ENCODE measurements at places on chromosomes 13 and 19. TPM values are rescaled to one million over a fixed set of nuclear protein-coding genes. Genes with fewer than 3 reads are reported as not detected.

- DNase-seq, result no peak
- no peak overlapping the region for H3K4me3 ChIP-seq
- H3K27me3 ChIP-seq, result no peaks in the 10 kb centered on the region
- H3K4me1 ChIP-seq, result no peaks in the 10 kb centered on the region
These were observed 1274.6 kb downstream of the SLITRK5 start for GRCh38 chr13:88945793-88946192.

DNA sequence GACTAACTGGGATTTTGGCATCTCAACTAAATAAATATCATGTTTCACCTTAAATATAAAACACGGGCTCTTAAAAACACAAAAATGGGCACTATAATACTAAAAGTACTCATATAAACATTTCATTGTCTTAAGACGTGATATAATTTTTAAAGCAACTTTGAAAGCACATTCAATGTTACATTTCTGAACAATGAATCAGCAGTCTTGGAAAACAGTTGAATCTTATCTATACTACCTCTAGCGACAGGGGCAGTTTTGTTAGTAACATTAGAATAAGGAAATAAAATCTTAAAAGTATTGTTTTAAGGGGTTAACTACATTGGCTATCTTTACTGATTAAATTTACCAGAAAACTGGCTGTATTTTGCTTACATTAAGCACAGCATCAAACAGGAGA is 156.9 kb downstream of the UGGT2 start:
- H3K36me3 ChIP-seq, result peaks cover 6% of the 10 kb centered on the region
- H3K27ac ChIP-seq, result no peak overlapping the region
- DNase-seq, result no peak

DNA sequence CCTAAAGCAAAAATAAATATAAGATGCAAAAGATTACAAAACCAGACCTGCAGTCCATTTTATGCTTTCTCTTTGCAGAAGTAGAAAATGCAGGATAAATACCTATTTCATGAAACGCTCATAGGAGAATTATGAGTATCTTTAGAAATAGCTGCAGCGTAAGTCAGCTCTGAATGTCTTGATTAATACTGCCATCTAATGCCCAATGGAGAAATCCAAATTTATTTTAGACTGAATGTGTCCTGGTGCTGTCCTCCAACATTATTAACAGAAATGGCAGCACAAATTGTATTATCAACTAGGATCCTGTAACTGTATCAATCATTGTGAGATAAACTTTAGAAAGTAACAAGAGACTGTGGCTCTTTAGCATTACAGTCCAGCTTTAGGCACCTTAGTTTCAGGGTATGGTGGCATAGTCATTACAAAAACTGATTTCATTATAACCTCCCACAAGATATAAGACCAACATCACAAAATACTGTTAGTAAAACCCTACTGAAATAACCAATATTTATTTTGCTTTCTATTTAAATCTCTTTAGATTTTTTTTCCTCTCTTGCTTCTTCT is 162.1 kb upstream of the MIR17HG start:
- no peaks in the 10 kb centered on the region for H3K36me3 ChIP-seq
- no peak overlapping the region for H3K27ac ChIP-seq
- peak; percentile 72 for DNase-seq
- no peaks in the 10 kb centered on the region for H3K4me1 ChIP-seq

GRCh38 chr13:20160306-20161274 is at the start of gene GJA3:
TSS of gene GJA3 (minus strand) at chr13:20161052. CDS start at chr13:20143288, 17,764 bp downstream.
- H3K36me3 ChIP-seq, result no peaks in the 10 kb centered on the region
- peaks cover 64% of the 10 kb centered on the region for H3K27me3 ChIP-seq
- H3K4me1 ChIP-seq, result peaks cover 13% of the 10 kb centered on the region
- peak; percentile 41 for DNase-seq

GRCh38 chr13:99743094-99743493 is 228.5 kb downstream of the ZIC5 start:
- H3K27ac ChIP-seq, result no peak overlapping the region
- H3K4me3 ChIP-seq, result no peak overlapping the region
- no peaks in the 10 kb centered on the region for H3K4me1 ChIP-seq
- peaks cover 15% of the 10 kb centered on the region for H3K27me3 ChIP-seq

- H3K27ac ChIP-seq, result no peak overlapping the region
- no peaks in the 10 kb centered on the region for H3K36me3 ChIP-seq
- no peak overlapping the region for H3K4me3 ChIP-seq
- DNase-seq, result no peak
These were observed 294.5 kb upstream of the NBEA start for GRCh38 chr13:34647379-34648150.

- no peaks in the 10 kb centered on the region for H3K27me3 ChIP-seq
- peaks cover 7% of the 10 kb centered on the region for H3K4me1 ChIP-seq
- no peaks in the 10 kb centered on the region for H3K36me3 ChIP-seq
- no peak for DNase-seq
These were observed 9.5 kb upstream of the ZNF541 start for GRCh38 chr19:47582320-47582909.

- H3K4me3 ChIP-seq, result no peak overlapping the region
- no peaks in the 10 kb centered on the region for H3K36me3 ChIP-seq
- H3K4me1 ChIP-seq, result no peaks in the 10 kb centered on the region
- H3K27me3 ChIP-seq, result no peaks in the 10 kb centered on the region
- no peak overlapping the region for H3K27ac ChIP-seq
These were observed 1.2 kb downstream of the CD33 start for GRCh38 chr19:51226067-51226466.

GRCh38 chr13:98406427-98406826 is 170.5 kb downstream of the STK24 start:
- DNase-seq, result no peak
- H3K27me3 ChIP-seq, result no peaks in the 10 kb centered on the region
- peaks cover 5% of the 10 kb centered on the region for H3K36me3 ChIP-seq
- H3K27ac ChIP-seq, result no peak overlapping the region
- peaks cover 18% of the 10 kb centered on the region for H3K4me1 ChIP-seq

DNA sequence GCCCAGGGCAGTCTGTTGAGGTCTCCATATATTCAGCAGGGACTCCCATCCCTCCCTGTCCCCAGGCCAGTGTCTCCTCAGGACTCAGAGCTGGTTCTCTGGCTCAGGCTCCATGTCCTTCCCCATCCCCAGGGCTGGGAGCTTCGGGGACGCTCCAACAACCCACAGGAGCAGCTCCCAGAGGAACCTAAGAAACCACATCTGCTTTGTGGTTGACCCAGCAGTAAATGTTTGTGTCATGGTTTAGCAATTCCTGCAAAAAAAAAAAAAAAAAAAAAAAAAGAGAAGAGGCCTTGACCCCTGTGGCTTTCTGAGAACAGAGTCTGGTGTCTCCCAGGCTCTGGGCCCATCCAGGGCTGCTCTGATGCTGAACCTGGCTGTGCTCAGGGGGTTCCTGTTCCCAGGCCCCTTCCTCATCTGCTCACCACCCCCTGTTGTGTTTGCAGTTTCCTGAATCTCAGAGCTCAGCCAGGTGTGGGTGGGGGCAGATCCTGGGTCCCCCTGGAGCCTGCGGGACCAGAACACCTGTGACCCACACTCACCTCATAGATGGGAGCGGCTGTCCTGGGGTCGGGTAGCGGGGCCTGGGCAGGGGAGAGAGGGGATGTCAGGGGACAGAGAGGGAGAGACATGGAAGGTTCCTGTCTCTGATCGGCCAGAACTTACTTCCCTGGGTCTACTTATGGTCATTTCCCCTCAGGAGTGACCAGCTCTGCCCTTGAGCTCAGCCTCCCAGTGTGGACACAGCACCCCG is 25.2 kb upstream of the CEACAM1 start:
- no peak overlapping the region for H3K27ac ChIP-seq
- no peak overlapping the region for H3K4me3 ChIP-seq
- H3K4me1 ChIP-seq, result no peaks in the 10 kb centered on the region
- no peak for DNase-seq
- no peaks in the 10 kb centered on the region for H3K27me3 ChIP-seq

GRCh38 chr13:68551701-68552522 is 1321.8 kb upstream of the PCDH9 start:
- no peak overlapping the region for H3K27ac ChIP-seq
- no peak overlapping the region for H3K4me3 ChIP-seq
- no peaks in the 10 kb centered on the region for H3K27me3 ChIP-seq
- H3K36me3 ChIP-seq, result no peaks in the 10 kb centered on the region
- DNase-seq, result no peak

GRCh38 chr13:21823949-21824348 is 153.1 kb downstream of the FGF9 start:
- no peak overlapping the region for H3K27ac ChIP-seq
- H3K4me3 ChIP-seq, result no peak overlapping the region
- no peaks in the 10 kb centered on the region for H3K27me3 ChIP-seq
- no peaks in the 10 kb centered on the region for H3K36me3 ChIP-seq
- no peak for DNase-seq

- no peak for DNase-seq
- no peaks in the 10 kb centered on the region for H3K4me1 ChIP-seq
- H3K27me3 ChIP-seq, result no peaks in the 10 kb centered on the region
- no peak overlapping the region for H3K4me3 ChIP-seq
These were observed 1921.2 kb upstream of the PRR20A start for GRCh38 chr13:55219538-55219937.

DNA sequence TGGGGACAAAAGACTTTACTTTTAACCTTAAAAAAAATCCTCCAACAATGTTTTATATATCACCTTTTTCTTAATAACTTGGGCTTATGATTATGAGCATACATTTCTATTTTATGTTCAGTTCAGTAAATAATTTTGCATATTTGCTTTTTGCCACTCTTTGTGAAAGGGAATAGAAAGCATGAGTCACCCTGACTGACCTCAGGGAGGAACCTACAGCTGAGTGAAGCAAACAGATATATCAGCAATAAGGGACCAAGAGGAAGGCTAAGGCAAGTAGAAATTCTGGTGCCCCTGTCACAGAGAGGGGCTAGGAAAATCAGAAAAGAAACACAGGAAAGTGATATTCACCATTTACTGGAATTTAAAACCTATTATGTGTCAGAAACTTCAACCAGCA is 37.2 kb upstream of the SOHLH2 start:
- H3K4me1 ChIP-seq, result no peaks in the 10 kb centered on the region
- H3K4me3 ChIP-seq, result no peak overlapping the region
- H3K36me3 ChIP-seq, result no peaks in the 10 kb centered on the region
- no peak for DNase-seq

- H3K4me1 ChIP-seq, result no peaks in the 10 kb centered on the region
- no peak overlapping the region for H3K27ac ChIP-seq
- H3K27me3 ChIP-seq, result no peaks in the 10 kb centered on the region
- H3K36me3 ChIP-seq, result no peaks in the 10 kb centered on the region
These were observed 32.3 kb upstream of the FGF9 start for GRCh38 chr13:21638319-21639282.

- DNase-seq, result peak; percentile 46
- H3K36me3 ChIP-seq, result peaks cover 10% of the 10 kb centered on the region
- H3K27me3 ChIP-seq, result no peaks in the 10 kb centered on the region
- H3K4me3 ChIP-seq, result no peak overlapping the region
- H3K27ac ChIP-seq, result no peak overlapping the region
- peaks cover 20% of the 10 kb centered on the region for H3K4me1 ChIP-seq
These were observed 14.1 kb downstream of the SH3GL1 start for GRCh38 chr19:4386041-4386782.

- DNase-seq, result peak; percentile 38
- H3K4me3 ChIP-seq, result no peak overlapping the region
- H3K4me1 ChIP-seq, result no peaks in the 10 kb centered on the region
- H3K36me3 ChIP-seq, result no peaks in the 10 kb centered on the region
- peaks cover 14% of the 10 kb centered on the region for H3K27me3 ChIP-seq
These were observed 19.8 kb upstream of the TCF3 start for GRCh38 chr19:1672038-1672768.

- H3K27ac ChIP-seq, result no peak overlapping the region
- H3K36me3 ChIP-seq, result no peaks in the 10 kb centered on the region
- no peaks in the 10 kb centered on the region for H3K4me1 ChIP-seq
- no peak for DNase-seq
These were observed 234.3 kb upstream of the TRPC4 start for GRCh38 chr13:38103851-38104250.

DNA sequence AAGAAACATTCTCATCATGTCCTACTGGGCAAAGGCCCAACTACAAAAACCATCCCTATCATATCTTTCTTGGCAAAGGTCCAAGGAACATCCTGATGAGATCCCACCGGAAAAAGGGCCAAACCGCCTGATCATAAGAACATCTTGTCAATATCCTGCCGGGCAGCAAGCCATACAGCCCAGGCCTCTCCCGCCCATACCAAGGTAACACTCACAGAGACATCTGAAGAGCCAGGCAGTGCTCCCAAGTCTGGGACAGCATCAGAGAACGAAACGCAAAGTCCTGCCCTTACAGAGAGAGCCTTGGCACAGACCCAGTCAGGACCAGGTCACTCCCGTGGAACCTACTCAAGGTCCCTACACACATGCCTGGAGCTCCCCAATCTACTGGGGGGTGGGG is 18.5 kb upstream of the ZNF331 start:
- peak overlapping the region; percentile 72 for H3K27ac ChIP-seq
- DNase-seq, result peak; percentile 38
- H3K36me3 ChIP-seq, result no peaks in the 10 kb centered on the region
- no peaks in the 10 kb centered on the region for H3K27me3 ChIP-seq

- DNase-seq, result peak; percentile 69
- peaks cover 16% of the 10 kb centered on the region for H3K4me1 ChIP-seq
- H3K27me3 ChIP-seq, result no peaks in the 10 kb centered on the region
- H3K36me3 ChIP-seq, result peaks cover 3% of the 10 kb centered on the region
- peak overlapping the region; percentile 69 for H3K4me3 ChIP-seq
- peak overlapping the region; percentile 57 for H3K27ac ChIP-seq
These were observed 401 bp upstream of the ZNF765 start for GRCh38 chr19:53394522-53394973.

DNA sequence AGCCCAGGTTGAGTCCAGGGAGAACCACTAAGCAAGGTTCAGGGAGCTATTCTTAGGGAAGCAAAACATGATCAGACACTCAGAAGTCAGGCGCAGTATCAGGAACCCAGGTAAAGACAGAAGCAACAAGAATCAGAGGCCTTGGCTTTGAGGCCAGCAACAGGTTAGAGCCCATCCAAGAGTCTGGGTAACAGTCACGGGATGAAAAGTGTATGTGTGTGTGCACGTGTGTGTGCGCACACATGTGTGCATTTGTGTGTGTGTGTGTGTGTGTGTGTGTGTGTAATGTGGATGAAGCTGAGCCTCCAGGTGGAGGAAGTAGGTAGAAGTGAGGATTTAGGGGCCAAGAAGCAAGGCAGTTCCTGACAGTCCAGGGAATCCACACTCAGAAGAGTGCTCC is 63.1 kb downstream of the CCNA1 start:
- no peaks in the 10 kb centered on the region for H3K4me1 ChIP-seq
- DNase-seq, result no peak
- no peak overlapping the region for H3K27ac ChIP-seq
- H3K27me3 ChIP-seq, result no peaks in the 10 kb centered on the region

- peaks cover 19% of the 10 kb centered on the region for H3K4me1 ChIP-seq
- no peaks in the 10 kb centered on the region for H3K27me3 ChIP-seq
- H3K4me3 ChIP-seq, result no peak overlapping the region
- peaks cover 17% of the 10 kb centered on the region for H3K36me3 ChIP-seq
- DNase-seq, result peak; percentile 84
- peak overlapping the region; percentile 94 for H3K27ac ChIP-seq
These were observed 3.6 kb downstream of the CD37 start for GRCh38 chr19:49338691-49339300.

GRCh38 chr13:53060840-53061490 is 32.4 kb downstream of the OLFM4 start:
- DNase-seq, result no peak
- H3K36me3 ChIP-seq, result no peaks in the 10 kb centered on the region
- H3K4me1 ChIP-seq, result no peaks in the 10 kb centered on the region
- no peaks in the 10 kb centered on the region for H3K27me3 ChIP-seq

The ONECUT3 gene
- not detected for total RNA-seq

The TNFAIP8L1 gene
- total RNA-seq, result 22.0 TPM

The PMIS2 gene
- total RNA-seq, result not detected

The SMARCA4 gene
- total RNA-seq, result 116 TPM
